ENCODE measurements at places on chromosomes 12 and 14. TPM values are rescaled to one million over a fixed set of nuclear protein-coding genes. Genes with fewer than 3 reads are reported as not detected.

Gene CFAP251
- polyA plus RNA-seq: 0.26 TPM

Gene CABP1
- not detected for polyA plus RNA-seq

Gene FAM186B
- polyA plus RNA-seq: not detected

Gene OS9
- polyA plus RNA-seq: 81.6 TPM

Gene DBX2
- not detected for polyA plus RNA-seq

Gene CPNE6
- polyA plus RNA-seq: not detected

Gene NACA
- 1,276 TPM for polyA plus RNA-seq

Gene ADAMTS20
- polyA plus RNA-seq: not detected

Gene ADCY6
- polyA plus RNA-seq: not detected

Gene PTPRB
- polyA plus RNA-seq: not detected

Gene ZDHHC22
- not detected for polyA plus RNA-seq

Gene KLHDC1
- polyA plus RNA-seq: not detected

Gene RND1
- 2.0 TPM for polyA plus RNA-seq

Gene CD4
- 0.29 TPM for polyA plus RNA-seq

Gene SLC25A21
- not detected for polyA plus RNA-seq

Gene AVPR1A
- not detected for polyA plus RNA-seq

Gene CLBA1
- polyA plus RNA-seq: 1.1 TPM

Gene MFAP5
- not detected for polyA plus RNA-seq

Gene NTF3
- polyA plus RNA-seq: not detected

Gene HNF1A
- polyA plus RNA-seq: not detected

Gene CCDC60
- not detected for polyA plus RNA-seq

Gene RBP5
- polyA plus RNA-seq: not detected

Gene LPAR5
- polyA plus RNA-seq: 37.0 TPM

Gene ERH
- polyA plus RNA-seq: 52.8 TPM

Gene EID3
- polyA plus RNA-seq: 16.9 TPM

Gene RNASE9
- polyA plus RNA-seq: not detected

Gene FAM216A
- 15.1 TPM for polyA plus RNA-seq

Gene KRT2
- not detected for polyA plus RNA-seq

Gene ASCL1
- polyA plus RNA-seq: not detected

Gene CD163L1
- polyA plus RNA-seq: not detected

Gene CCDC196
- polyA plus RNA-seq: not detected

Gene ARHGAP9
- 153 TPM for polyA plus RNA-seq

Gene LRRIQ1
- polyA plus RNA-seq: not detected

Gene LRRC74A
- polyA plus RNA-seq: not detected

Gene PTPRO
- 11.6 TPM for polyA plus RNA-seq

Gene DCAF5
- polyA plus RNA-seq: 56.4 TPM

Gene SERPINA12
- not detected for polyA plus RNA-seq

Gene MGAT4C
- not detected for polyA plus RNA-seq

Gene DDX11
- 13.8 TPM for polyA plus RNA-seq

Gene SYNDIG1L
- polyA plus RNA-seq: 0.35 TPM

Gene SGPP1
- 20.8 TPM for polyA plus RNA-seq

Gene GXYLT1
- 5.8 TPM for polyA plus RNA-seq

Gene RNASE13
- polyA plus RNA-seq: not detected

Gene P2RX2
- polyA plus RNA-seq: not detected

Gene PLEKHG7
- 0.10 TPM for polyA plus RNA-seq

Gene GLI1
- polyA plus RNA-seq: 0.27 TPM

Gene SRP54
- polyA plus RNA-seq: 16.8 TPM

Gene OTOGL
- polyA plus RNA-seq: not detected

Gene DNAI7
- polyA plus RNA-seq: not detected
